ENCODE measurements at places on chromosomes 13 and 19. TPM values are rescaled to one million over a fixed set of nuclear protein-coding genes. Genes with fewer than 3 reads are reported as not detected.

The OR10H1 gene
- polyA plus RNA-seq = not detected

The ZNF486 gene
- polyA plus RNA-seq = 3.4 TPM

The FCAR gene
- not detected for polyA plus RNA-seq

The ZNF723 gene
- polyA plus RNA-seq = 11.7 TPM

The KLF2 gene
- not detected for polyA plus RNA-seq

The ADGRL1 gene
- 1.1 TPM for polyA plus RNA-seq

The PROZ gene
- polyA plus RNA-seq = not detected

The IGSF23 gene
- polyA plus RNA-seq = not detected

The NUP62 gene
- 4.9 TPM for polyA plus RNA-seq

The ERVK3-1 gene
- 115 TPM for polyA plus RNA-seq

The CRYL1 gene
- polyA plus RNA-seq = 7.0 TPM

The LIM2 gene
- not detected for polyA plus RNA-seq

The KLK15 gene
- not detected for polyA plus RNA-seq

The FFAR3 gene
- polyA plus RNA-seq = not detected

The RNF225 gene
- not detected for polyA plus RNA-seq
